Skeletal muscle tissue (tissue), 5 donors: ENCODE measurements at places on chromosomes 6 and 20. TPM values are rescaled to one million over a fixed set of nuclear protein-coding genes. Genes with fewer than 3 reads are reported as not detected.

ASF1A gene
- total RNA-seq: 11.5 TPM

FOXS1 gene
- 3.1 TPM for total RNA-seq

KCNK16 gene
- not detected for total RNA-seq

CNBD2 gene
- total RNA-seq: 5.2 TPM

TUBB2A gene
- 59.0 TPM for total RNA-seq
